ENCODE measurements at places on chromosomes 3 and 15.

- DNase-seq, result no peak
Measured at GRCh38 chr3:194030372-194030771, 105.6 kb upstream of the HES1 start.

- DNase-seq, result no peak
Measured at GRCh38 chr3:42700366-42701288, 2.0 kb downstream of the HHATL start.

DNA sequence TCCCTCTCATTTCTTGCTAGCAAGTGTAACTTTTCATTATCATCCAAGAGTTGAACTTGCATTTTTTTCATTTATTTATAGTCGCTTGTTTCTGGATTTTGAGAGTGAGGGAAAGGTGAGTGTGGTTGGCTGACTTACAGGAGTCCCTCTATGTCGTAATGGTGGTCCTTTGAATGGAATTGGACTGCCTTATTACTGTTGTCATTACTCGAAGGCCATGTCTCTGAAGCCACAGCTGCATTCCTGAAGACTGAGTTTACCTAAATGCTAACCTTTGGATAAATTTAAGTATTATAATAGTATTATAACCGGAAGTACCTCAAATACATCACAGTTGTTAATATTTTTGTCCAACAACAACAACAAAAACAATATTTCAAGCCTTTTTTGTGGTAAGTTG, 488.9 kb downstream of the GABRG3 start:
- no peak for DNase-seq

GRCh38 chr3:183809270-183809669, 16.1 kb downstream of the MAP6D1 start:
- no peak for DNase-seq

GRCh38 chr15:77083381-77084160, 12.7 kb upstream of the TSPAN3 start:
- no peak for DNase-seq

All from hematopoietic multipotent progenitor cell treated with erythropoietin and hydrocortisone succinate and interleukin-3 and kit ligand, for 15 days (in vitro differentiated cells).